GM13976 (cell line): ENCODE measurements at places on chromosomes 13 and 19.

GRCh38 chr19:28446511-28446910 is 766.4 kb downstream of the UQCRFS1 start:
- DNase-seq = no peak

- no peak for DNase-seq
These were observed 61.0 kb upstream of the RFC3 start for GRCh38 chr13:33756929-33757328.

DNA sequence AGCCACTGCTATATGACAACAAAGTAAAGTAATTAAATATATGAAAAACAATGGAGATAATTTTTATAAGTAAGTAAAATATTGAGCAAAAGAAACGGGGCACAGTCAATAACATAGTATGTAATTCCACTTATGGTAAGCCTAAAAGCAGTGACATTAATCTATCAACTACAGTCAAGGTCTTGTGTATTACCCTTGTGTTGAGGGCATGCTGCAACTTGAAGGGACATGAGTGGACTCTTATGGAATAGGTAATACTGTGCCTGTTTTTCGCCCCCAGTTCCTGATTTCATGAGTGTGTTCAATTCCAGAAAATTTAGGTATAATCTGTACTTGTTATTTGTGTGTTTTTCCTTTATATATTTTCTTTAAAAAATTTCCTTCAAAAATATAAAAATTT is 201.3 kb upstream of the SLITRK6 start:
- DNase-seq = no peak

DNA sequence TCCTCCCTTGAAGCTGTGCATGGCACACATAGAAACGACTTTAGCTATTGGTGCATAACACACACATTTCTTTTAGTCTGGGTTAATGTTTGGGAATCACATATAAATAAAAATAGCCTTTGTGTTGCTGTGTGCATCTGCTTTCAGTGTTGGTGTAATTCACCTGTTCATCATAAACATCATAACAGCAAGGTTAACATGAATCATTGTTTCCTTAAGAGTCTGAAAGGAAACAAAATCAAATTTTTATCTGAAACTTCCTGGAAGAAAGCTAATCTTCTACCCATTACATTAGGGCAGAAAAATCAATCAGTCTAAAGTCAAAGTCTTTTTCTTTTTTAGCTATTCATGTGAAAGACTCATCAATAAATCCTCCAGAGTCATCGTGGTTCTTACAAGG is 35.0 kb upstream of the TNFSF11 start:
- no peak for DNase-seq

DNA sequence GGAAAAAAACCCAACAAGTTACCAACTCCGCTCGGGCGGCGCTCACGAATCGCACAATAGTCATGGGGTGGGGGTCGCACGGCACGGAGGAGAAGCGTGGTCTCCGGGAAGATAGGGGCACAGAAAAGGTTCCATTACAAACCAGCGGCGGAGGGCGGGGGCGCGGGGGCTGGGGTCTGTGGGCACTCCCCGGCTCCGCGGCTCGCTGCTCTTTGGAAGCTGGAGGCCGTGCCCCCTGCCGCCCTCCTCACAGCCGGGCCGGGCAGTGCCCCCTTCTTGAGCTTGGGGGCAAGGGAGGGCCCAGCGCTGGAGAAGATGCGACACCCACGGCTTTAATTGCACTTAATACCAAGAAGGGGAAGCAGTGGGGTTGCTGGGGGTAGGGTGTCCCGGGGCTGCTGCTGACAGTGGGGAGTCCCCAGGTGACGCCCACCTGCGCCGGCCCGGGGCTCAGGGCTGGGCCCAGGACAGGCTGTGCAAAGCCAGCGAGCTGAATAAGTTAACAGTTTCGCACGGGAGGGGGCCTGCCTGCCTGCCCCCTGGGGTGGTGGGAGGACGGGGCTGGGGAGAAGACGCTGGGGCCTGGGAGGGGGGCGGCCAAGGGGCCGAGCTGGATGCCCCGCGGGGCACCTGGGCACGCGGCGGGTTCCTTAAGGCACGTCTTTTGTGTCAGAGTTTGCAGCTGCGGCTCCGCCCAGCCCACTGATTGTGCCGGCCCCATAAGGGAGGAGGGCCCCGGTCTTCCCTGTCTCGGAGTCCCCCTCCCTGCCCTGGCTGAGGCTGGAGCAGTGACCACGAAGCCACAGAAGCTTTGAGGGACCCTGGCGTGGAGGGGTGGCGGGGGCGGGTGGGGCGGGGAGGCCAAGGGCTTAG is 9.8 kb downstream of the DCAF15 start:
- DNase-seq = no peak

GRCh38 chr13:37397535-37397934 is 201.0 kb downstream of the POSTN start:
- no peak for DNase-seq

- DNase-seq = no peak
These were observed 97.2 kb upstream of the IPO5 start for GRCh38 chr13:97856304-97856675.

- no peak for DNase-seq
These were observed 10.4 kb upstream of the KLK14 start for GRCh38 chr19:51093101-51093500.

GRCh38 chr19:533364-534058 is 2.0 kb downstream of the CDC34 start:
- DNase-seq = no peak

DNA sequence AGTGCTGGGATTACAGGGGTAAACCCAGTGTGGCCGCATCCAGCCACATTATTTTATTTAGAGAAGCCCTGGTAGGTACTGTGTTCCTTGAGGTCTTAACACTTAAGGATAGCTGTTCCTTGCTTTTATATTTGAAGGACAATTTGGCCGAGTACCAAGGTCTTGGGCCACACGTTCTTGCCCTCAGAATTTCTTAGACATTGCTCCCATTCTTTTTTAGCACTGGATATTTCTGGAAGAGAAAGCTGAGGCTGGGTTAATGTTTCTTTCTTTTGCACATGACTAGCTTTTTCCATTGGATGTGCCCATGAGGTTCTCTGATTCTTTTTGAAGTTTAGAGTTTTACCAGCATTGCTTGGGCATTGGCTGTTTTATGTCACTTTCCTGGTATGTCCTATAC is 5.5 kb upstream of the RNF113B start:
- DNase-seq = no peak

DNA sequence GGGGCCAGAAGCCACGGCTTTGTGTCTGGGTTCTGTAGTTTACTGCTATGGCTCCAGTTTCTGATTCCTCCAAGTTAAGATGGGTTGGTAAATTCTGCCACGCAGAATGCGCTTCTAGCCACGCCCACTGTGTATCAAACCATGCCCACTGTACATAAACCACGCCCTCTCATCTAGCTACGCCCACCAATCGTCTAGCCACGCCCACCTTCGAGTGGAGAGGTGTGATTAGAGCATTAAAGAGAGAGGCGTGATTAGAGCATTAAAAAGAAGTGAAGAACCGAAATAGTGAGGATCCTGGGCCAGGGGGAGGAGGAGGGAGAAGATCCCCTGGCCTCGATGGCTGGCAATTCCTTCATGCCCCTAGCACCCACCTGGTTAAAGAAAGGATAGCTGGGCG is 43.7 kb upstream of the ADGRE5 start:
- no peak for DNase-seq

DNA sequence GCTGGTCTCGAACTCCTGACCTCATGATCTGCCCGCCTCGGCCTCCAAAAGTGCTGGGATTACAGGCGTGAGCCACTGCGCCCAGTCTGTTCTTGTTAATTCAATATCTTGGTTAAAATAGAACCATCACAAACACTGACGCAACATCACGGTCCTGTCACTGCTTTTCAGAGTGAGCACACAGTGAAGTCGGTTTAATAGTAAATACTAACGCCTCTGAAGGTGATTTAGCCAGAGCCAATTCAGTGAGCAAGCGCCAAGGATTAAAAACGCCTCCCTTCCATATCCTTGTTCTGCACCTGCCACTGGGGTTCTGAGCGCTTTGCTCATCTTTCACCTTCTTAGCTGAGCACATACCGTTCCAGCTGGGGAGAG is 30.3 kb downstream of the LAMP1 start:
- DNase-seq = no peak

GRCh38 chr13:105255472-105255871 is 1280.0 kb downstream of the EFNB2 start:
- DNase-seq = no peak

GRCh38 chr19:29804493-29804892 is 7.3 kb upstream of the CCNE1 start:
- peak; percentile 66 for DNase-seq

DNA sequence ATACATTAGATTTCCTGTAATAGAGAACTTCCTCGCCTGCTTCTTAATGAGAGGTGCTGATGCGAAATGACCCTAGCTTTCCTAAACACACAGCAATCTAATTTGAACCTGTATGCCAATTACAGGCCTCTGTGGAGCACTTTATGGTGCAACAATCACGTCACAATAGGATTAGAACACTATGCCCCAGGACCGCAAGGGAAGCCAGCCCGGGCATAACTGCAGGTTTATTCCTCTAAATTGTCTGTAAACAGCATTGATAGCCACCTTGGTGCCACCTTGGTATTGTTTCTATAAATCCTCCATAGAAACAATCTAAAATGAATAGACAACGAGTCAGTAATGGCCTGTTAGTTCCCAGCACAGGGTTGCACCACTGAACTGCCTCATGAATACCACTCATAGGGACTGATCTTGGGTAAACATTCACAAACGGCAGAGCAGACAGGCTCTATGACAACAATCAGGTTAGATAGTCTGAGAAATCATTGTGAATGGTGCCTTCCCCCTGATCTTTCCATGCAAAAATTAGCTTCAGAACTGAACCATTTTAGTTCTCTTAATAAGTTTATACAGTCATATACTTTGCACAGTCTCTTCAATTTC is 182.5 kb upstream of the OBI1 start:
- no peak for DNase-seq

DNA sequence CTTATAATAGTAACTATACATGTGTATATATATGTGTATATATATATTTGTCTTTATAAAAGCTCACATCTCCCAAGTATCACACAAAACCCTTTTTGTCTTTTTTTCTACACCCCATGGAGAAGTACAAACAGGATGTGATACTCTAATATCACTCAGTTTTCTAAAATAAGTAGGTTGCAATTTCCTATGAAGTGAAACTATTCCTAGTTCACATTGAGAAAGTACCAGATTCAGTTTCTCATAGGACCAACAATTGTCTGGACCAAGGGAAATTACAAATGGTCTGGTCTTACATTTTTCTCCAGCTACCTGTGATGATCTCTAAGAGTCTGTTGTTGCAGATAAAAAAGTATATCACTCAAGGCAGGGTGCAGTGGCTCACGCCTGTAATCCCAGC is 17.9 kb upstream of the LILRB1 start:
- DNase-seq = no peak

GRCh38 chr13:109166804-109167203 is 537.4 kb downstream of the MYO16 start:
- DNase-seq = no peak

DNA sequence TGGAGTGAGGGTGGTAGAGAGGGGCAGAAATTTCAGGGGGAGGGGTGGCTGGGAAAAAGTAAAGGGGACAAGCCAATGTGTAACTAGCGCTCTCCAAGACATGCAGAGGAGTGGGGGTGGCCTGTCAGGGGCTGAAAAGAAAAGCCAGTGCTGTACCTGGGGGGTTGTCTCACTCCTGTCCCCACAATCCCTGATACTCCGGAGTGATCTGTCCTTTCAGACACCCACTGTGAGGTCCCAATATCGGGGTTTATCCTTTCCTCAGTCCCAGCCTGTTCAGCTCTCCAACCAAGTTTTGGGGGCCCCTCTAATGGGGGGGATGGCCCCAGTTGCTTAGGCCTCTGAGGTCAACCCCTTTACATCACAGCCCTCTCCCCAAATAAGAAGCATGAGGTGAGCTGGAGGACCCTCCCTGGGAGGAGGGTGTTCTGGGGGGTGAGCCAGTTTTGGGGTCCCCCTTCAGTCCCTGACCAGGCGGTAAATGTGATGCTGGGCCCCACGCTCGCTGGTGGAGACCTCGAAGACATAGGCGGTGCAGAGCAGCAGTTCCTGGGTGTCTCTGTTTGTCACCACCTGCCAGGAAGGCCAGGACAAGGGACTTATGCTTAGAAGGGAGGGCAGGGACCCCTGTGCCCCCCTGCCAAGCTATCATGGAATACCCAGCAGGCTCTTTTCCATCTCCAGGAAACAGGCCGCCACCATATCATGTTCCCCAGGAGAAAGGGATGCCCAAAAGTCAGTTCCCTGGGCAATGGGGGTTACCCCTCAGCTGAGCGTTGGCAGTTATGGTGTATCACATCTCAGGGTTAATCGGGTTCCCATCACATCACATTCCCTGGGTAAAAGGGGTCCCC is 5.9 kb downstream of the CD37 start:
- peak; percentile 24 for DNase-seq

GRCh38 chr19:33376423-33376822 is 2.9 kb downstream of the CEBPG start:
- no peak for DNase-seq

GRCh38 chr13:20475927-20476691 is 49.5 kb downstream of the CRYL1 start:
- peak; percentile 79 for DNase-seq

DNA sequence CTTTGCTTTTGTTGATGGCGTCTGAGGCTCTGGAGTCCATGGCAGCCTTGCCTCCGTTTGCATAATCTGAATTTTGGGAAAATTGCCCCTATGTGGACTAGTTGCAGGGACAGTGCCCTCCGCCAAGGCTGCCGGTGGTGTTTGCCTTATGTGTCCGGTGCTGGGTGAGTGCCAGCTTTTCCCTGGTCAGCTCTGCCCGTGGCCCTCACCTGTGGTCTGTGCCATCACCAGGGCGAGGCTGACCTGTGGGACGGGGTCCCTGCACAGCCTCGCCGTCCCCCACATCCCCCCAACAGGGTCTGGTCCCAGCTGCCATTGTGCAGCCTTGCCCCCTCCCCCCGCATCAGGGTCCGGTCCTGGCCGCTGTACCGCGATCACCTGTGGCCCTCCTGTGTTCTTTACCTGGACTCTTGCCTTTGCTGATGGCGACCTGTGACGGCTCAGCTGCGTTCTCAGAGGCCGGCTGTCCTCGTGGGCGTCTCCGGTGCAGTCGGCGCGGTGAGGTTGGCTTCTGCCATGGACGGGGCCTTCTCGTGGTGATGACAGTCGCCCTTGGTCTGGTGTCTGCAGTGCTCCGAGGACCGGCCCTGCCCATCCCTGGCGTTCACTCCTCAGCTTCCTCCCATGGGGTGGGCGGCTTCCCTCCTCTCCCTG is 12.6 kb downstream of the CSNK1G2 start:
- no peak for DNase-seq
